ENCODE measurements at places on chromosomes 5 and 9.

GRCh38 chr5:150157168-150157567 lies 1.5 kb upstream of the PDGFRB start:
- ATAC-seq: no peak

DNA sequence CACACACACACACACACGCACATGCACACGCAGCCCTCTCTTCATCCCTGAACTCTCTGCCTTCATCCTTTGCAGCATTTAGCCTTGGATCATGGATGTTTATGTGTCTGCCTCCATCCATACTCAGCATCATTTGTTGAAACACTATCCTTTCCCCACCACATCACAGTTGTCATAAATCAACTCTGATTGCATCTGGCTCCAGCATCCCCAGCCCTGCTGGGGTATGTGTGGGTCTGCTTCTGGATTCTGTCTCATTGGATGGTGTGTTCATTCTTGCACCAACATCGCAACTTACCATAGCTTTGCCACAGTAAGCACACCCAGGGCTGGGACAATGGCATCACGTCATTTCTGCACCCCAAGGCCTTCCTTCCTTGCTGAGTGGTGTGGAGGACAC lies 175.4 kb downstream of the RGS3 start:
- ATAC-seq: no peak

- ATAC-seq: no peak
These were observed 13.5 kb downstream of the TBC1D9B start for GRCh38 chr5:179893958-179894895.

DNA sequence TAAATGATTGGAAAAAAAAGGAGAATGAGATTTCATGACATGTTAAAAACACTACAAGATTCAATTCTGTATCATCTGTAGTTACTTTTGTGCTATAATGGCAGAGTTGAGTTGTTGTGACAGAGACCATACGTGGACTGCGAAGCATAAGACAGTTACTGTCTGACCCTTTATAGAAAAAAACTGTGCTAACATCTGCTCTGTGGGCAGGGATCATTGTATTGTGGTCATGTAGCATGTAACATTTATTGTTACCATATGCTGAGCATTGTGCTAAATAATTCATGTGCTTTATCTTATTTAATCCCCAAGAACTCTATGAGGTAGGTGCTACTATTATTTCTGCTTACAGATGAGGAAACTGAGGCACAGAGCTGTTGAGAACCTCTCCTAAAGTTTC lies 147.3 kb upstream of the HMHB1 start:
- no peak for ATAC-seq

- ATAC-seq: no peak
These were observed 11.5 kb upstream of the SSBP2 start for GRCh38 chr5:81762401-81762800.

DNA sequence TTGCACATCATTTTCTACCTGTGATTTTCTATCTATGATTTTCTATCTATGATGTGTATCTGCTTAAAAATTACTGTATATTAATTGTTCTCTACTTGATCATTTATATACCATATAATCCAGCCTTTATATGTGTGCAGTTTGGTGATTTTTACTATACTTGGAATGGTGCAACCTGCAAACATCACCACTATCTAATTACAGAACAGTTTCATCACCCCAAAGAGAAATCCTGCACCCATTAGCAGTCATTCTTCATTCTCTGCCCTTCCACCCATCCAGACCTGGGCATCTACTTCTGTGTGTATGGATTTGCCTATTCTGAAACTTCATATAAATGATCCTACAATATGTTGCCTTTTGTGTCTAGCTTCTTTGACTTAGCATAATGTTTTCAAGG lies 51.3 kb downstream of the CARTPT start:
- no peak for ATAC-seq

DNA sequence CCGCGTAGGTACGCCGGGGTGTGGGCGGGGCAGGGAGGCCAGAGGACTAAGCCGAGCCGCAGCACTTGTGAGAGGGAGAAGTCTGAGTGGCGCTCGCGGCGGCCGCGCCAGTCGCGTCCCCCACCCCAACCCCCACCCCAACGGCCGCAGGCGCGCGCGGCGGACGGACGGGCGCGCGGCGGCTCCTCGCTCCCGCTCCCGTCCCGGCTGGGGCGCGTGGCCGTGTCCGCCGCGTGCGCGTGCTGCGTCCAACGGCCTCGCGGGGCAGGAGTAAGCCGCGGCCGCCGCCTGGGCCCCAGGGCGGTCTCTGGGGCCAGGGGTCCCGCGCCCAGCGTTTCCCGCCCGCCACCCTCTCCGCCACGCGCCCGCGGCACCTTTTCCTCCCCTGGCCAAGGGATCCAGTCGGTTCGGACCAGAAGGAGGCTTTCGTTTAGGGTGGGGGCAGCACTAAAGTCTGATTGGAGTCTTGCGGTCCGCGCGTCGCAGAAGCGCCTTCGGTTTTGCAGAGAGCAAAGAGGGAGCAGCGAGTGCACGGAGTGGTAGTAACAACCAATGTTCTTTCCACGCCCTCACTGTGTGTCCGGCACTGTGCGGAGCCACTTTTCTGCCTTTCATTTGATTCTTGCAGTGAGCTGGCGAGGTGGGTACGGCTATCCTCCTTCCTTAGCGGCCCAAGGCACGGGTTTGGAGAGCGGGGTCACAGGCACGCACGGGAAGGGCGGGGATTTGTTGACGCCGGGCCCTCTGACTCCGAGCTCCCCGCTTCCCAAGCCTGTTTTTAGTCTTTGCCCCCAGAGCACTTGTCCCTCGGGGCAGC lies 483 bp downstream of the G3BP1 start:
- ATAC-seq: no peak

DNA sequence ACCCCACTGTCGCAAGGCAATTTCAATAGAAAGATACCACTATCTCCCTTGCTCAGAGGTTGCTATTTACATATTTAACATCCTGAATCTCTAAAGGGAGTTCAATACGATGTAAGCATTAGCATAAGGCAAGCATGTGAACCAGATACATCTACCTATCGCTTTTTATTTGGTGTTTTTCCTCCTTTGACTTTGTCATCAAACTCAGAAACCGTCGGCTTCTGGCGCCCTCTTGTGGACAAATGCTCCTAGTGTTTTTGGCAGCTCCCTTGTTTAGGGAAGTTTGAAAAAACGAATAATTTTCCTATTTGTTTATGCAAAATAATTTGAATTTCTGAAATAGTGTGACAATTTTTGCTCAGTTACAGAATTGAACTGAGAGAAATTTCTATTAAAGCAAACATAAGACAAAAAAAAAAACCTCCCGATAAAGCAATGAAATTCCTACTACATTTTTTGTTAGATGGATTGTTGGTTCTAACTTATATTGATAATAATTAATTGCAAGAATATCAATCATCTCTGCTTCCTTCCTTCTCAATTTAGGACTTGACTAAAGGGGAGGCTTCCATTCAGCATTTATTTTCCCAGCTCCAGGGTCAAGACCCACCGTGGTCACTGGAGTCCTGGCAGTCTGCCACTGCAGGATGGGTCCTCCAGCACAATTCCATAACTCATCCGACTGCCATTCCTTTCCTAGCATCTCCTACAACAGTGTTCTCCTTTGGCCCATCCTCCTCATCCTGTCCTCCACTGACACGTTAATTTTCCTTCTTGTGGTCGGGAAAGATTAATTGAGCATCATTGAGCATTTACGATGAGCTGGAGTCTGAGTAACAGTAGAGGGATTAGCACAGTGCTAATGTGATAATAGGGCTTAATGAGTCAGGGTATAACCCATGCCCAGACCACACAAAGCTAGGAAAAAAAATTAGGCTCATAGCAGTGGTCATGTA lies 131.8 kb upstream of the CHD1 start:
- peak; percentile 62 for ATAC-seq

GRCh38 chr9:32253731-32254130 lies 130.7 kb upstream of the ACO1 start:
- ATAC-seq: no peak

DNA sequence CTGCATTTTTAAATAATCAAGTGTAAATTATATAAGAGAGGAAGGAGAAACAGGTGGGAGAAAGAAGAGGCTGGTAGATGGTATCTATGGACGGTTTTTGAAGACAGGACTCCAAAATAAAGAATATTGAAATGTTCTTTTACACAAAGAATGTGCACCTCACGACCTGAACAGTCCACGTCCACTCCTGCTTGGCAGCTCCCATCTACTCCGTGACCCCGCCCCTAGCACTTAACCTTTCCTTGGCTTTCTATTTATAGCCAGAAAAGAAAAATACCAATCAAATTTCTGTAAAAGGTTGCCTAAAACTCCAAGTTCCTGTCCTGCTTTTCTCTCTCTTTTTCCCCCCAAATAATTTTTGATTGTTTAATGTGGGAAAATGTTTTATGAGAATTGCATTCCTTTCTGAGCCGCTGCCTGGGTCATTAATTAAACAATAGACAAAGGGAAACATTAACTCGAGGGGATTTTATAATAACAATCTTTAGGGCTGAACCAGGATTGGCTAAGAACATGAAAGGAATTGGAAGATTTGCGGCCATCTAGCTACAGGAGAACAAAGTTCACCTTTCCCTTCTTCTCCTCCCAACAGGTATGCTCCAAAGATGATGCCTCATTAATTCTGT lies 173.6 kb upstream of the MAP3K1 start:
- ATAC-seq: no peak
